ENCODE measurements at places on chromosomes 11 and 22.
A peak's percentile ranks its signal among the peaks of the same experiment; 100 is the strongest.

- DNase-seq, result no peak
Observed at GRCh38 chr11:35013514-35014233, 97.3 kb downstream of the PDHX start.

DNA sequence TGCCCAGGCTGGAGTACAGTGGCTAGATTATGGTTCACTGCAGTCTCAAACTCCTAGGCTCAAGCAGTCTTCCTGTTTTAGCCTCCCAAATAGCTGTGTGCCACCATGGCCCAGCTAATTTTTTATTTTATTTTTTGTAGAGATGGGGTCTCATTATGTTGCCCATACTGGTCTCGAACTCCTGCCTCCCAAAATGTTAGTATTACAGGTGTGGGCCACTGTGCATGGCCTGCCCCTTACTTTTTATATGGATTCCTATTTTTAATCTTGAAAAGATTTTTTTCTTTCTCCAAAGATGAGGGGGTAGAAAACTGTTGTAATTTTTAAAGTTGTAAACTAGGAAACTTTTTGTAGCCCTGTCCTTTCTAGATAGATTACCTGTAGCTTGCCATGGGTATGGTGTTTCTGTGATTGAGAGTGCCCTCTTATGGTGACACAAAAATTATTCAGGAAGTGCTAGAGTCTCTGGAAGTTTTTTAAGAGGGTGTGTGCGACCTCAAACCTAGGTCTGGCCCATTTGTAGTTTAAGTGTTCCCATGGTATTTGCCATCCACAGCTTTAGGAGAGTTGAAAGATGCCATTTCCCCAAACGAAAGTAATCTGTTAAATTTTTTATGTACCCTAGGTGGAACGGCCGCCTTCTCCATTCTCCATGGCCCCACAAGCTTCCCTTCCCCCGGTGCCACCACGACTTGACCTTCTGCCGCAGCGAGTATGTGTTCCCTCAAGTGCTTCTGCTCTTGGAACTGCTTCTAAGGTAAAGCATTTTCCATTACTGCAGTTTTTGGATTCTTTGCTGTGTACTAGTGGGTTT is 32.4 kb downstream of the MCAM start:
- DNase-seq, result no peak

DNA sequence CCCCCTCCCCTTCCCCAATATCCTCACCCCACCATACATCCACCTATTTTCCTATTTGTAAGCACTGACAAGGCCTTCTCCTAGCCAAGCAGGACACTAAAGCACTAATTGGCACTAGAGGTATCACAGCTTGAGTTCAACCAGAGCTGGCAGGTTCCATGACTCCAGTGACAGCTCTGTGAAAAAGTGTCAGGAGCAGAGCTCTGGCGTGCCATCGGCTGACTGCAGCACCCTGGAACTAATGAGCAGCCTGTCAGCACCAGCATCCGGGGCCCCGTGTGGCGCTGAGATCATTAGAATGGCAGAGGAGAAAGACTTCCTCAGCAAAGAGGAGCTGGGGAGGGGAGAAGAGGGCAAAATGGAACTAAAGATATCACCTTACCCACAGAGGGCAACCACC is 847.4 kb downstream of the NTM start:
- no peak for DNase-seq

DNA sequence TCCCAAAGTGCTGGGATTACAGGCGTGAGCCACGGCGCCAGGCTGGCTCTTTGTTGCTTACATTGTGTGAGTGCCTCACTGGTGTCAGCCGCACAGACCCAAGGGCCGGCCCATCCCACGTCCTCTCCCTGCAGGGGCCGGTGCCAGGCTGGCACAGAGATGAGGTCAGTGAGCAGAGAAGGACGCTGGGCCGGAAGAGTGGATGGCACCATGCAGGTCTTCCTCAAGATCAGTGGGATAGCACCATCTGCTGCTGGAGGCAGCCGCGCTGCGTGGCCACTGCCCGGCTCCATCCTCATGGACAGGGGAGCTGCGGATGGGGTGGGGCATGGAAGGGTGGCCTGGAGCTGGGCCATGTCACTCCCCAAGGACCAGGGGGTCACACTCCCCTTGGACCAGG is 22.0 kb upstream of the FGF4 start:
- no peak for DNase-seq

GRCh38 chr11:46277313-46277621 is 195 bp upstream of the CREB3L1 start:
- no peak for DNase-seq

- DNase-seq, result no peak
Observed at GRCh38 chr11:22006901-22007300, 186.0 kb upstream of the ANO5 start.

- no peak for DNase-seq
Observed at GRCh38 chr11:100639140-100639539, 47.9 kb upstream of the ARHGAP42 start.

DNA sequence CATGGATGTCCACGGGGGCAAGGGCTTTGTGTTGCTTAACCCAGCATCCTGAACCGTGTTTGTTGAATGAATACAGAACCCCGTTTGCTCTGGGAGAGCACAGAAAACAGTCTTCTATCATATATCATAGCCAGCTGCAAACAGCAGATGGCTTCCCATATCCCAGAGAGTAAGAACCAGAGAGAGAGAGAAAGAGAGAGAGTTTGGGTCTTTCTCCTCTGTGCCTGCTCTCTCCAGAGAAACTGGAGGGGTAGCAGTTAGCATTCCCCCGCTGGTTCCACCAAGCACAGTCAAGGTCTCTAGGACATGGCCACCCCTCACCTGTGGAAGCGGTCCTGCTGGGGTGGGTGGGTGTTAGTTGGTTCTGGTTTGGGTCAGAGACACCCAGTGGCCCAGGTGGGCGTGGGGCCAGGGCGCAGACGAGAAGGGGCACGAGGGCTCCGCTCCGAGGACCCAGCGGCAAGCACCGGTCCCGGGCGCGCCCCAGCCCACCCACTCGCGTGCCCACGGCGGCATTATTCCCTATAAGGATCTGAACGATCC is 440 bp upstream of the TIMP3 start:
- DNase-seq, result no peak

DNA sequence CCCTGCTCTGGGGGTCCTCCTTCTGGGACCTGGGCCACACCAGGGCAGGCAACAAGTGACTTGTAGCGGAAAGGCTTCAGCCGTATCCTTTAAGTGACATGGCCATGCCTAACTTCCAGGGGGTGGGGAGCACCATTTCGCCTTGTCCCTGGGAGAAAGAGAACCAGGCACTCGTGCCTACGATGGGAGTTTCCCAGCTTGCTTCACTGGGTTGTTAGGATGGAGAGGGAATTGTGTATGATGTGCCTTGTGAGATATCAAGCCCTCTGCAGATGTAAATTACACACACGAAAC is 151.4 kb downstream of the CACNA1I start:
- no peak for DNase-seq

- DNase-seq, result no peak
Observed at GRCh38 chr11:117905524-117905923, 23.7 kb downstream of the TMPRSS13 start.

DNA sequence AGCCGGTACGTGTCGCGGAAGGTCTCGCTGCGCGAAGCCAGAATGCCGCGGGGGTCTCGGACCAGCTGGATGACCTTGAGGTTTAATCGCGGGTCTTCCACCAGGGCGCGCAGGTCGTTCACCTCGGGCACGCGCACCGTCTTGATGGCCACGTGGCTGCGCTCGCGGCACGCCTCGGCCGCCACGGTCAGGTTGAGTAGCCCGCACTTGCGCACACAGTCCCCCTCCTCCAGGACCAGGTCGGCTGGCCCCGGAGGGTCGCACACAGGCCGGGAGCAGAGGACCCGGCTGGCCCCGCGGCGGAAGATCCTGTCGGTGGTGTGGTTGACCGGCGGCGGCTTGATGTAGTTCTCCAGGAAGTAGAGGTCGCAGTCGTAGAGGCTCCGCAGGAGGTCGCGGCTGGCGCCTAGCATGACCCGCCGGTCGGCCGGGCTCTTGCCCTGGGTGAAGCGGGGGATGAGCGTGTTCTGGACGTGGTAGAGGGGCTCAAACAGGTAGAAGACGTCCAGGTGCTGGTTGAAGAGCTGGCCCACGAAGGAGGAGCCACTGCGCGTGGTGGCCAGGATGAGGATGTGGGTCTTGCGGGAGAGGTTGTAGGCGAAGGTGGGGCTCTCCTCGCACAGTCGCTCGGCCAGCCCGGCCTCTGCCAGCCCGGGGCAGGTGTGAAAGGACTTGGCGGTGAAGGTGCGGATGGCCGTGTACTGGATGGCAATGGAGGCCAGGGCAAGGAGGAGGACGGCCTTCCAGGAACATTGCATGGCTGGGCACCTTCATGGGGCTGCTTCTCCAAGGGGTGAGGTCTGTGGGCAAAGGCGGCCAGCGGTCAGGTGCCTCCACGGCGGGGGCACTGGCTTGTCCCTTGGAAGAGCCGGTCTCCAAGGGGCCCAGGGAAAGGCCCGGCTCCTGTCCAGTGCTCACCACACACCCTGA is 15.0 kb downstream of the CHST1 start:
- no peak for DNase-seq

GRCh38 chr11:92558323-92558722 is 333.7 kb downstream of the FAT3 start:
- no peak for DNase-seq

DNA sequence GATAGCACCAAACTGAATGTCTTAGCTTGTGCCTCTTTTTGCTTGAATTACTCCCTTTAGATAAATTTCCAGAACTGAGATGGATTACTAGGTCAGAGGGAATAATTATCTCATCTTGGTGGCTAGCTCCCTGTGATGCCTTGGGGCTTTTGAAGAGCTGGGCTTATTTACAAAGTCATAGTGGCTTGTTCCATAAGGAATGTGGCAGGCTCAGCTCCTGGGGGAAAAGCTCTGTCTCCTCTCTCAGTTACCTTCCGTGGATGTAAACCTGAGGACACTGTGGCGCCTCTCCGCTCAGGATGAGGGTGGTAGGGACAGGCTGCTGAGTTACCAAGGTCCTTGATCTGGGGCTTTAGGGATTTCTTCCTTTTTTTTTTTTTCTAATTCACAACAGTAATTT is 121.7 kb downstream of the PARVA start:
- DNase-seq, result no peak

- no peak for DNase-seq
Observed at GRCh38 chr11:59195586-59195985, 17.1 kb downstream of the MPEG1 start.

DNA sequence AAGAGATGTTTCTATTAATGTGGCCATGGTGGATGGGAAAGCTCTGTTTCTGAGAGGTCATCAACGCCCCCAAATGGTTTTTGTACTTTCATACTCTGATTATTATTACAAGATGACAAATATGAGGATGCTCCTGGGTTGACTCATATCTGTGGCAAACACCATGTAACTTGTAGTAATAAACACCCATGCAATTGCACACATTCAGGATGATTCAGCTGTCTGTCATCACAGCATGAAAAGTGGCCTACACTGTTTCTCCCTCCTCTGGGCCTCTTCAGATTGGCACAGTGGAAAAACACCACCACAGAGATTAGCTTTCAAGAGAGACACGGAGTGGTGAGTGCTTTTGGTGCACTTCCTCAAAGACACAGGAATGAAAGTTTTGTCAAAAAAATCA is 85.4 kb downstream of the MTNR1B start:
- no peak for DNase-seq

DNA sequence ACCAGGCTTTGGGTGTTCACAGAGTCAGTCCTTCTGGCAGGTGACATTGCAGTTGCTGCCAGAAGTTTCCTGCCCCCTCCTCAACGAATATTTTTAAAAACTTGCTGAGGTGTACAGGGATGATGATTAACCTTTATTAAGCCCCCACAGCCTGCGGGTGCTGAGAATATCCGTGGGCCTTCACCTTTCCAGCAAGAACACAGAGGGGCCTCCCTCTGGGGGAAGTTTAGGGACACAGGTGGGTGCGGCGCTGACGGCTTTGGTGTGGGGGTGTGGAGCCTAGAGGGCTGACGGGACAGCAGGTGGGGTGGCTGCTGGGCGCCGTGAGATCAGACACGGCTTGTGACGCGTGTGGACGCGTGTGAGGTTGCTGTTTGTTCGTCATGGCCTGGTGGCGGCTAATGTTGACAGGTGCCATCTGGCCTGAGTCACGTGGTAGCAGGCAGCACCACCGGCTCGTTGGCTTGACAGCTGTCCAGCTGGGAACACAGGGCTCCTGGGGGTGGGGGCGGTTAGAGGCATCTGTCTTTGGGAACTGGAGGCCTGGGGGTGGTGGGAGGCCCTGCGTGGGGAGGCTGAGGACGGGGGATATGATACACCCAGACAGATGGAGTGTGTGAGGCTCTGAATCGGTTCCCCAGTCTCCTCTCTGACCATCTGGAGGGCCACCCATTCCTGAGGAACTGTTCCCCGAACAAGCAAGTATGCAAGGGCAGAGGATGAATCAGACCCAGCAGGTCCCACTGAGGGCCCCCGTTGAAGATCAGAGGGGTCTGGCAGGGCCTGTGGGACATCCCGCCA is 12.5 kb upstream of the LRRC10B start:
- no peak for DNase-seq

- DNase-seq, result peak; percentile 48
Observed at GRCh38 chr22:46064228-46064965, 85.9 kb upstream of the PPARA start.

DNA sequence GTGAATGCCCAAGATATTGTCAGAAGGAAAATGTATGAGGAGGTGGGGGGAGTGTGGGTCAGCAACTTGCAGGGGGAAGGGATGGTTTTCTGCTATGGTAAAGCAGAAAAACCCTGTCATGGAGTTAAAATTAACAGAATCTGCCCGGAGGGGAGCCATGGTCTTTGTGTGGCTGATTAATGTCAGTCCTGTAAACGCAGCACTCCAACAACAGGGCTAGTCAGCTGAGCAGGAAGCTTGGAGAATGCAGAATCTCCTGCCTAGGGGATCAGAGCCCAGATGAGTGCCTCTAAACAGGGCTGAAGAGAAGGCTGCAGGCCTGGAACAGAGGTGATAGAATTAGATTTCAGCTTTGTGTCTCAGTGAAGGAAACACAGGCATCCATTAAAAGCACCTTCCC is 140.9 kb upstream of the MTNR1B start:
- no peak for DNase-seq

DNA sequence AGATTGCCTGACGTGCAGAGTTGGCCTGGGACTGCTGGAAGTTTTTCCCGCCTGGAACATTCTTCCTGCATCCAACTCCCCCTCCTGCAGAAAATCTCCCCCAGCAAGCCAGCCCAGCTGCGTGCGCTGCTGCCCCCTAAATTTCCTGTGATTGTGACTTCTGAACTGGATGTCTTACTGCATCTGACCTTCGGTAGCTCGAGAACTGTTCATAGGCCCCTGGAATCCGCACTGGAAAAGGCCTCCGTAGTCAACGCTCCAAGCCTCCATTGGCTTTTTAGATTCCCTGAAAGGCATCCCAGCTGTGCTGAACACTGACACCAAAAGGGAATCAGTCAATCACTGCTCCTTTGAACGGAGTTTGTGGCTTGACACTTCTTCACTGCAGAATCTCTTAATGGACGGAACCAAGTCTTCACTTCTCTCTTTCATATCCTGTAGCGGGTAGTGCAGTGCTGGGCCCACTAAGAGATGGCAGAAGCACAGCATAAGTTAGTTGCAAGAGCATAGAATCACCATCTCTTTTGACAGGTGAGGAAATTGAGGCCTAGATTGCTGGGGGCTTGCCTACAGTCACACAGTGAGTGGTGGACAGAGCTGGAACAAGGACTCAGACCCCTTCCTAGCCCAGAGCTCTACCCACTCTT is 14.2 kb upstream of the RASD2 start:
- no peak for DNase-seq
